ENCODE measurements at places on chromosomes 4 and X.
A peak's percentile ranks its signal among the peaks of the same experiment; 100 is the strongest.

DNA sequence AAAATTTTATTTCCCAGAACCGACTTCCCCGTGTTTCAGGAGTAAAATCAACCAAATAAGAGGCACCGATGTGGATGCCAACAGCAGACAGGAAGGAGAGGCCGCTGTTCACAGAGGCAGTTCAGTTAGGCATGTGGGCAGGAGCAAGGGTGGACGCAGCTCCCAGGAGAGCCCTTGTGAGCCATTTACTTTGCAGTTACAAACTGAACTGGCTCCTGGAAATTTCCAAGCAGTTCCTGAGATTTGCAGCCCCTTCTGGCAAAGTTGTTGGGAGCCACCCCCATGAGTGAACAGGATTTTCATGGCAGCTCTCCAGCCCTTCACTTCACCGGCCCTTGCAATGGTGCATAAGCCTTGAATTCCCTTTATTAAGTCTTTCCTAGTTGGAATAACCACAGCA is 189.1 kb downstream of the AFAP1 start:
- DNase-seq = no peak

DNA sequence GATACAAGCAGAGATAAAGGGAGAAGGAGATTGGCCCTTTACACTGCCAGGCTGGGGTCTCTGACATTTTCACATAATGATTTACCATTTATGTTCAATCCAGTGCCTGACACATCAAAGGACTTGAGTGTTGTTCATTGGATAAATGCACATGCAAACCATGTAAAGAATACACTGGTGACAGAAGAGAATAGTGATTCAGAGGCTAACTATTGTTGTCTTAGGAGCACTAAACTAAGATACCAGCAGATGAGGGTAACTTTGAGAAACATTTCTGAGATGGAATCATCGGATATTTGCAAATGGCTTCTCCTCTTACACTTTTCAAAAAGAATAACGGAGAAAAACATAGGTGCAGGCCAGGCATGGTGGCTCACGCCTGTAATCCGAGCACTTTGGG is 67.3 kb upstream of the HHIP start:
- no peak for DNase-seq

GRCh38 chr4:100848841-100849240 is 331.0 kb upstream of the EMCN start:
- DNase-seq = no peak

- DNase-seq = no peak
Observed at GRCh38 chr4:25969374-25970155, 55.5 kb downstream of the SMIM20 start.

- no peak for DNase-seq
Observed at GRCh38 chr4:151553874-151554273, 144.9 kb downstream of the FHIP1A start.

DNA sequence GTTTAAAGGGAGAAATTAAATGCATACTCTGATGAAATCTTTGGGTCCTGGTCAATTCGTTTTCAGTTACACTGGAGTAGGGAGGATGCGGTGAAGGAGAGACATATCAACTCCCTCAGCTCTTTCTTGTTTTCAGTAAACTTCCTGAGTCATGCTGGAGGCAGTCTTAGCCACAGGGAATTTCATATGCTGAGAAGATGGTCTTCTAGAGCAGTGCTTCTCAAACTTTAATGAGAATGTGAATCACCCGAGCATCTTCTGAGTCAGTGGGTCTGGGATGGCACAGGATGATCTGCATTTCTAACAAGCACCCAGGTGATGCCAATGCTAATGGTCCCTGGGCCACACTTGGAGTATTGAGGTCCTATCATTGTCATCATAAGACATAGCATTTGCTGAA is 214.5 kb downstream of the KIT start:
- DNase-seq = no peak

- no peak for DNase-seq
Observed at GRCh38 chr4:177033632-177034031, 240.9 kb upstream of the VEGFC start.

GRCh38 chr4:41643331-41643730 is 105.2 kb downstream of the PHOX2B start:
- DNase-seq = no peak

DNA sequence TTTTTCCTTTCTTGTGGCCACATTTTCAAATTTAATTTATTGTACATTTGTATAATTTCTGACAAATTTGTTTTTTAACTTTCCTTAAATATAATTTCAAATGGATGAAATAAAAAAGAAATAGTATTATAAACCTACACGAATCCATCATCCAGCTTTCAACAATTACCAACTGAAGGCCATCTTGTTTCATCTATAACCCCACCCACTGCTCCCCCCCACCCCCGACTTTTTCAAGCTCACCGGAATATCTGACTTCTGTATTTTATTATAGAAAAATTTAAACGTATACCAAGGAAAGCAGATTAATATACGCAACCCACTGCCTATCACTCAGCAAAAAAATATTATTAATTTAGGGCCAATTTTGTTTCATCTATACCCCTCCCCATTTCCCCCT is 1.1 kb downstream of the MORF4L2 start:
- DNase-seq = no peak

DNA sequence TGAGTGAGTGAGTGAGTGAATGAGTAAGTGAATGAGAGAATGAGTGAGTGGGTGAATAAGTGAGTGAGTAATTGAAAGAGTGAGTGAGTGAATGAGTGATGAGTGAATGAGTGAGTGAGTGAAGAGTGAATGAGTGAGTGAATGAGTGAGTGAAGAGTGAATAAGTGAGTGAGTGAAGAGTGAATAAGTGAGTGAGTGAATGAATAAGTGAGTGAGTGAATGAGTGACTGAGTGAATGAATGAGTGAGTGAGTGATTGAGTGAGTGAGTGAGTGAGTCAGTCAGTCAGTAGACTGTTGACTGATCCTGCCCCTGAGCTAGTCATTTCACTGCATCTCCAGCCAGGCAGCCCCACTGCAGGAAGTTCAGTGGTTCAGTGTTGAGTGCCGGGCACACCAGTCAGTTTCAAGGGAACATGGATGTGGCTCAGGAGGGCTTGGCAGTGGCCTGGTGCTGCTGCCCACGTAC is 228.4 kb upstream of the PSAPL1 start:
- no peak for DNase-seq

GRCh38 chrX:46994096-46994495 is 81.9 kb downstream of the JADE3 start:
- no peak for DNase-seq

DNA sequence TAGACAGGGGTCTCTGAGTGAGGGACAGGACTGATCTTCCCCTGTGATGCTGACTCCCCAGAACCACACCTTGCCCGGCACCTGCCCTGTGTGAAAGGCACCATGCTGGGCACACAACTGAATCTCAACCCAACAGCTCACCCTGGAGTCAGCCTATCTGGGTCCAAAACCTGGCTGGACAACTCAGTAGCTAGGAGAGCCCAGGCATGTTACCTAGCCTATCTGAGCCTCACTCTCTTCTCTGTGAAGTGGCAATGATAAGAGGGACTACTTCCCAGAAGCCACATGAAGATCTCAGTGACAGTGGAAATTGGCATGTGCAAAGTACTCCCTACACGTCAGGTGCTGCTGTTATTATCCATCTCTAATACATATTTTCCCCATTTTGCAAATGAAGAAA is 44.8 kb upstream of the PPP2R2C start:
- no peak for DNase-seq

DNA sequence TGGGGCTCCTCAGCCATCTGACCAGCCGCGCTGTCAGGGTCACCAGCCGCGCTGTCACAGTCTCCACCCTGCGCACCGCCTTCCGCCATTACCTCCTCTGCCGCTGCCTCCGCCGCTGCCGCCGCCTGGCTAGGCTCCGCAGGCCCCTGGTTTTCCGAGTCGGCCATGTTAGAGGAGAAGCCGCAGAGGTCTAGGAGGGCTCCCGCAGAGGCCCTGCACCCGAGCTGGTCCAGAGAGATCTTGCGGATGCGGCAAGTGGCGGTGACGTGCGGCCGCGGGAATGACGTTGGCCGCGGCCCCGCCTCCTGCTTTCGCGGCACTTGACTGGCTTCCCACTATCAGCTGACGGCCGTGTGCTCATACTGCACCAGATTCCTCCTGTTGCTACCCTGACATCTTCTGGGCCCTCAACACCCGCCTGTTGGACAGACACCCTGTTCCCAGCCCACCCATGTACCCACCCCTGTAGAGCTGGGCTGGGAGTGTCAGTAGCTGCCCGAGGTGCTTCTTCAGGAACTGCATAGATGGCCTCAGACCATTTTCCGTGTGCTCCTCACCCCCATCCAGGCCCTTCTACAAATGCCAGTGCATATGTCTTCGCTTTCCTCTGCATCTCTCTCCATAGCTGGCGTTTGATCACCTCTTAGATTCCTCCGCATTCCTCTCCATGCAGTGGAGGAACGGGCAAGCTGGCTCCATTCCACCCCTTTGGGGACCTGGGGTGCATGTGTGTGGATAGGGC is at the start of gene NAP1L5:
NAP1L5 (minus strand) TSS at position 242 of the 742 bp plus-strand sequence; CDS start at position 167, 75 bp downstream.
- DNase-seq = peak; percentile 30

GRCh38 chr4:40586034-40586433 is 43.6 kb downstream of the RBM47 start:
- DNase-seq = no peak

- DNase-seq = no peak
Observed at GRCh38 chrX:53263597-53264094, 17.7 kb downstream of the IQSEC2 start.

DNA sequence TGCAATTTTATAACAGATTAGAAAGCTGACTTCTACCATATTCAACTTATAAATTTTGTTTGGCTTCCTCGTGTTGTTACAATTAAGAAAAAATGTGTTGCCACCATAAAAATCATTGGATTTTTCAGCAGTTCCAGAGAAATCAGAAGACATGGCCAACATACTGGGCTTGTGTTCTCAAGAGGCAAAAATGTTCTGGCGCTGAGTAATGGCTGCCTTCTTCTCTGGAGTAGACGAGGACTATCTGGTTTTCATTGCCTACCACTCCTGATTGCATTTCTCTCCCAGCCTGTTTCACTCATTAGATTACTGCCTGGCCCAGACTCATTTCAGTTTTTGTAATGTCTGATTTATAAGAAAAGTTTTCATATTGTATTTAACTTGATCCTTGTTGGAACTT is 122.3 kb downstream of the ARHGAP10 start:
- no peak for DNase-seq

- no peak for DNase-seq
Observed at GRCh38 chrX:18964901-18965300, 19.0 kb downstream of the PHKA2 start.

DNA sequence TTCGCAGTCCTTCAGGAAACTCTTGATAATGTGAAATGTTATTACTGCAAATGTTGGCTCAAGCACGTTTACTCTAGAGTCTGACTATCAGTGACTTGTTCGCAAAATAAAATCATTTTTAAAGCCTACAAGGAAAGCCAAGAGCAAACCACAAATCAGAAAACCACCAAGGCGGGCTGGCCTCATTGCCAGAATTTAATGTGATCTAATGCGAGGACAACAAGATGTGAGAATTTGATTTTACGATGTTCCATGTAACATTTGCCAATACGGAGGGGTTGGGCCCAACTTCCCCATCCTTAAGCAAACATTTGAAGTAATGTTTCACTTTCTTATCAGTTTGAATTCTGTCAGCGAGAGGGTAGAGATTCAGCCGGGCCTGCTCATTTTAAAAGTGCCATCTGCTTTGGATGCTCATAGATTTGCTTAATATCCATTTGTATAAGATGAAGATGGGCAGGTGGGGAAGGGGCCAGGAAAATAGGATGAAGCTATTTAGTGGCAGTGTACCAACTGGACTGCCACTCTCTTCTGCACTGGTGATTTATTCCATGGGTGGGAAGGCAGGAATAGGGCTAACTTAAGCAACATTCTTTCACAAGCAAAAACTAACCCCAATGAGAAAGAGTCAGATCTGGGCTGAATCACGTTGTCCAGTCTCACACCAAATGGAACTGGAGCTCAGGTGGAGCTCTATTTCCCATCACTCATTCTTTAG is 225.3 kb downstream of the ANAPC10 start:
- DNase-seq = no peak

GRCh38 chr4:137967480-137968190 is 274.5 kb downstream of the SLC7A11 start:
- no peak for DNase-seq

DNA sequence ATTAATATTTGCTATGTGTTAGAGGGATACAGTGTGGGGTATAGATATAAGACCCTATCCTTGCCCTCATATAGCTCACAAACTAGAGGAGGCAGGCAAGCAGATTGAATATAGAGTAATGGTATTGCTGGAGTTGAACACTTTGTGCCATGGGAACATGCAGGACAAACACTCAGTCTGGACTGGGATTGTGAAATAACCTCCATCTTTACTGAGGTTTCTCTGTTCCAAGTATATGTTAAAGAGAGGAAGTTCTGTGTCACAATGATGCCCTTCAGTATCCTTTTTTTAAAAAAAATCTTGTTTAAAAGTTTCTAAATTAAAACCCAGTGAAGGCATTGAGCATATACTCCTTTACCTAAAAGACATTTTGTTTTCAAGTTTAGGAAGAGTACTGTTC is 8.7 kb downstream of the FABP2 start:
- no peak for DNase-seq

- no peak for DNase-seq
Observed at GRCh38 chr4:98977557-98977956, 18.0 kb upstream of the METAP1 start.

GRCh38 chr4:56686537-56687231 is 5.6 kb upstream of the HOPX start:
- DNase-seq = no peak

DNA sequence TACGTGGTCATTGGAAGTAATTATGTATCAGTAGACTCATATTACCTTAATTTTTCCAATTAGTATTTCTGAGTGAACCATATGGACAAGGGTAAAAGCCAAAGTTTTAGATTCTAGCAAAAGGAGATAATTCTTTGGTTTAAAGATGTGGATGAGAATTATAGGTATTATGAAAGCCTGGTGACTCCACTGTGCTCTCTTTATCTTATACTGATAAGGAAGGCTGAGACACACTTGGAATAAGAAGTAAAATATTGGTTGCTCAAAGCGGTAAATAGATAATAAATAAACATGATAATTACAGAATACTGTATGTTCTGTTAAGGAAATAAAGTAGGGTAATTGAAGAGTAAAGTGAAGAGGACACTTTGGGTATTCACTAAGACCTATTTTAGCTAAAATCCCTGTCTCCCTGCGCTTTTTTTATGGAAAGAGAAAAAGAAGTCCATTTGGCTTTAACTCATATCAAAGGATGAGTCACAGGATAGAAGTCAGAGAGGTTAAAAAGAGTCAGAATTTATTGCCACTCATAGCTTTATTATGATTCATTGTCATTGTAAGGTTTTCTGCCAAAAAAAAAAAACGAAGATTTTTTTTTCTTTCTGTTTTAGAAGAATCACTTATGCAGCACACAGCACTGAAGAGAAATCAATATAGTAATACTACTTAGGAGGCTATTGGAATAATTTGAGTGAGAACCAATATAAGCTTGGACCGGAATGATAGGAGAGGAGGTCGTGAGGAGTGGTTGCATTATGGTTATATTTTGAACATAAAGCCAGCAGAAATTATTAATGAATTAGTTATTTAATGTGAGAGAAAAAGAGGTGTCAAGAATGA is 2463.1 kb downstream of the ARAP2 start:
- DNase-seq = no peak

DNA sequence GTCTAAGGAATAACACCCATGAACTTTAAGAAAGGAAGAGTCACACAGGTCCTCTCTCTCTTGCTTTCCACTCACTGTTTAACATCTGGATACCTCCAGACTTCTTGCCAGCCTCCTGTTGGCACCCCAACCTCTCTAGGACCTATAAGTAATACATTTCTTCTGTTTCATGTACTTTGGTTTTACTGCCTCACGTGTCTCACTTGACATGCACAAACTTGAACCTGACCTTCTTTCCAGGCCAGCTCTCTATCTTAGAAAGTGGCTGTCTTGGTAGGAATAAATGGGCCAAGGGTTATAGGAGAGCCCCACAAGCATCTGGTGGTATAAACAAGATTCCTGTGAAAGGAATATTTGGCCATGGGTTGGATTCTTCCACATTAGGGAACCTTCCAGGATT is 614.8 kb upstream of the AGA start:
- DNase-seq = no peak
